ENCODE measurements at places on chromosomes 12 and 14. TPM values are rescaled to one million over a fixed set of nuclear protein-coding genes. Genes with fewer than 3 reads are reported as not detected.

DNA sequence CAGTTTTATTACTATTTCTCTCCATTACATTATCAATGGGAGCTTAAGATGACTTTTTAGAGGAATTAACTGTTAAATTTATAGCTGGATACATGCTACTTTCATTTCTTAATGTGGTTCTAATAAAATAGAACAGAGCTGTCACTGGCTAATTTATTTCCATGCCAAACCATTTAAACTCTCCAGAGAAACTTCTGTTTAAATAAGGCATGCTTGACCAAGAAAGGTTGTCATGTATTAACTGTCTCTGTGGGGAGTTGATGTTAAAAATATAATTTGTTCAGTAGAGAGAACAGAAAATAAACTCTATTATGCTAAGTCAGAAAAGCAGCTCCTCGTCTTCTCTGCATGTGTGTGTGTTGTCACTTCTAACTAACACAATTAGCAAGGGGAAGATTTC is 447.4 kb downstream of the SLC16A7 start:
- no peak for DNase-seq

DNA sequence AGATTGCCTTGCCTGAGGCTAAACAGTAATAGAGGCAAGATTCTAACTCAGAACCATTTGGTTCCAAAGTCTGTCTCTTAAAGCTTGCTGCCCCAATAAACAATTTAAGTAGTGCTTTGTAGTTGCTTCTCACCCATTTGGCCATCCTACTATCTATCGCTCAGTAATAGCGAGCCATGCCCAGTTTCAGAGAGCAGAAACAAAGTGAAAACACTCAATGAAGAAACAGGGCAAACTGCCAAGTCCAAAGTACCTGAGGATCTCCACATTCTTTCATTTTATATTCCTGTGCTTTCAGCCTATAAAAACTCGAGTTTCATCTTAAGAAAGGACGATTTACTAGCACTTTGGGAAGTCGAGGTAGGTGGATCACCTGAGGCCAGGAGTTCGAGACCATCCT is 103.3 kb upstream of the BBS10 start:
- no peak for DNase-seq

DNA sequence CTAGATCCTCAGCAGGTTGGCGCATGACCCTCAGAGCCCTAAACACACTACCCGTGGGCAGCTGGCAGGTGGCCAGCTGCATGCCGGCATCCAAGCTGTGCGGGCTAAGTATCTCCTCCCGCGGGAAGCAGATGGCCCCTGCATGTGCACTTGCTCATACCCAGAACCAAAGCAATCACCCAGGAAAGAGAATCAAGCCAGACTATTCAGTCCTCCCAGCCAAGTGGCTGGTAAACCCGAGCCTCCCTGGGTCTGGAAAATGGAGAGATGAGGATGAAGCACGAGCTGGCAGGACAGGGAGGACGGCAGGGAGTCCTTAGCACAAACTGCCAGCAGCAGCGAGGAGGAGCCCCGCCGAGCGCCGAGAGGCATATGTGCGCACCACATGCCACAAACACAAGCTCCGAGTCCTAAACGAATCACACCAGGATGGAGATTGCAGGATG is 139.7 kb downstream of the RIMBP2 start:
- no peak for DNase-seq

DNA sequence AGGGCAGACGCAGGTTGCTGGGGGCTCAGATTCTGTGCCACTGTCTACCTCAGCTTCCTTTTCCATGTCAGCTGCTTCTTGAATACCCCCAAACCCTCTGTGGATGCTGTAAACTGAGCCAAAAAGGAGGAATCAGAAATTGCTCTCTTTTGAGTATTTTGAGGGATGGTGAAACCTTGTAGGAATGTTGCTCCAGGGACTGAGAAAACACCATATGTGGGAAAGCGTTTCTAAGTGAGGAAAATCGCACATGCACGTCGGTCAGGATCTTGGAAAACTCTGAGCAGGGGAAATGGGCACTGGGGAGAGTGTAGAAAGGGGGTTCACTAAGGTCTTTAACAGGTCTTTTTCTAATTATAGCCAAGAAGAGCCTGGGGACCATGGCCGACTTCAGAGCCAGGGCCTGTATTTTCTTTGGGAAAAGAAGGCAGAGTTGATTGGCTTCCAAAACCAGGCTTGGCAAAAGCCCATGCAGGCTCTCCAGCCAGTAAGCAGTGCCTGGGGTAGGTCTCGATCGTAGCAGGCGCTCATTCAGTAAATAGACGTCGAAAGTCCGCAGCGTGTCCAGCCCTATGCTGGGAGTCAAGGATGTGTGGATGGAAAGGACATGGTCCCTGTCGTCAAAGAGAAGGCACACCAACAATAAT is 58.0 kb downstream of the NTF3 start:
- DNase-seq = no peak

DNA sequence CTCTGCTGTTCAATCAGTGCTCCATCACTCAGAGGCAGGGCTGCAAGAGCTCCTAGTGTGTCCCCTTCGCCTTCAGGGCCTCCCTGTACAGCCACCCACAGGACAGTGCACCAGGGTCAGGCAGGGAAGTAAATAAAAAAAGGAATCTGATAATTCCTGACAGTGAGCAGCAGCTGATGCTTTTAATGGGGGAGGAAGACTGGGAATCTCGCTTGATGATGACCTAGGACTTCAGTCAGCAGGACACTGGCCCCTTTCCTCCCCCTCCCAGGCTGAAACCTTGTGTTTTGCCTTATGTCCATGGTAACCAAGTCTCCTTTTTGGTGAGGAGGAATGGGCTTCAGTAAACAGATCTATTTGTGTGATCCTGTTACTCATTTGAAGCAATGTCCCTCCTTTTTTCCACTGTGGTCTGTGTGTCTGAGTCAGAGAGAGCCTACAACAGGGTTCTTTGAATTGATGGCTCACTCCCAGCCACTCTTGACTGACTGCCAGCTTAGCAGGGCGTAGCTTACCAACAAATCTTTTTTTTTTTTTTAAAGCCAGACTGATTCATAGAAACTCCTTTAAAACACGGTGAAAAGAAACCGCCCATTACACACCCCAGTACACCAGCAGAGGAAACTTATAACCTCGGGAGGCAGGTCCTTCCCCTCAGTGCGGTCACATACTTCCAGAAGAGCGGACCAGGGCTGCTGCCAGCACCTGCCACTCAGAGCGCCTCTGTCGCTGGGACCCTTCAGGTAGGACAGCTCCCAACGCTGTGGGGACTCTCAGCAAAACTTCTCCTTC is at the start of gene EMP1:
Gene EMP1 (plus strand): TSS at position 597 of the 792 bp plus-strand sequence. CDS start 14,785 bp downstream, outside the sequence.
- peak; percentile 94 for DNase-seq

DNA sequence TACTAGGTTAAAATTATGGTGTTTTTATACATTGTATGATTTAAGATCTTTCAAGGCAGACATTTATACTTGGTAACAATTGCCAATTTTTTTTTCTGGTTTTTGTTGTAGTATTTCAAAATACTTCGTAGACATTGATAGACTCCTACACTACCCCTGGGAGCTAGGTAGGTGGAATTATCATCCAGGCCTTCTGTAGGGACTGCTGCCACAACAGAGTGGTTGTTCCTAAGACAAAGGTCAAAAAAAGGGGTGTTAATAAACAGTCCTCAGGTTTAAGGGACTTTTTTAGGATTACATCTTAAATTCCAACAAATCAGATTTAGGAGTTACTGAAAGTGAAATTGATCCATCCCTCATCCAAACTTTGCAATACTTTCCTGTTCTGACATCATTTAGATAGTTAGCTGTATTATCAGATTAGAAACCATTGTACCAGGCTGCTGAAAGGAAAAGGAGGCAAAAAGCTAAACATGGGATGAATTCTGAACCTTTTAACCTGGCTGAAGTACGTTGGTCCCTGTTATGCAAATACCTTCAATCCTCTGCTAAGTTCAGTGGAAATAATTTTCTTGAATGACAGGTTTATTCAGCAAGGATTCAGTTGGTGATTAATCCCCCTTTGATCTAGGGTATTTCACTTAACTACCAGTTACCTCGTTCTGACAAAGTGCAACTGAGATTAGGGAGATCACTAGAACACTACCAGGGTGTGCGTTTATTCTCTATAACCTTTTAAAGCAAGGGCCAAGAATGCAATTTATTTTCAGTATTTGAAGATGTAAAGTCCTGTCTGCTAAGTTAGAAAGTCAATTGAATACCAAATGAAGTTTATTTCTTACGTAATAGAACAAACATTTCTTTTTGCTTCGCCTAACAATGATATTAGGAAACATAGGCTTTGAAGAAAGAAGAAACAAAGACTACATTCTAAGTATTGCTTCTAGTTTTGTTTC is 23.2 kb downstream of the AP5M1 start:
- DNase-seq = no peak

DNA sequence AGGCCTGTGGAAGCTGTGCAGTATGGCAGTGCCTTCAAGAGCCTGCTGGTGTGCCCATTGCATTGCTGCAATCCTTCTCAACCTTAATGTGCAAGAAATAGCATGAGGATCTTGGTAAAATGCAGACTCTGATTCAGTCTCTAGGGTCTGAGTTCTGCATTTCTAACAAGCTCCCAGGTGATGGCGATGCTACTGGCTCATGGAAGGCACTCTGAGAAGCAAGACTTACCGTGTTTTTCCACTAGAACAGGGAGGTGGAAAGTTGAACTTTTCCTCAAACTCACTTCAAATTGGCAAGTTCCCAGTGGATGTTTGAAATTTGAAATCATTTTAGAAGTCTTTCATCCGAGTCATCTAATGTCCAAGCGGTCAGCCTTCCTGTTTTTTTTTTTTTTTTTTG is 55.5 kb downstream of the MYRFL start:
- DNase-seq = no peak

GRCh38 chr12:127981875-127982274 is 285.1 kb upstream of the TMEM132C start:
- no peak for DNase-seq

- DNase-seq = no peak
These were observed 111.9 kb downstream of the CCDC60 start for GRCh38 chr12:119446459-119446858.

- no peak for DNase-seq
These were observed 918.7 kb downstream of the AACS start for GRCh38 chr12:125983784-125984500.

DNA sequence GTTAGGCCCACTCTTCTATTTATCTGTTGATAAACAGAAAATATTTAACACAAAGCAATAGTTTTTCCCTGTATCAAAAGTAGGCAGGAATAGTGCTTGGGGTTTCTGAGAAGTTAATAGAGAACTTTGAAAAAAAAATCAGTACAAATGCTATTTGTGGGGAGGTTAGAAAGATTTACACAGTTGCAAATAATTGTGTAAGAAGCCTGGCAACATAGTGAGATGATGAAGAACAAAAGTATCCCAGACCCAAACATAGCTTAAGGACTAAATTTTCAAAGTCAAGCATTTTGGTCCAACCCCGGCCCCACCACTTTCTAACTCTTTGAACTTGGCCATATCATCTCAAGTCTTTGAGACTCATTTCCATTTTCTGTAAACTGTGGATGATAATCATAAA is 687.5 kb upstream of the TMEM132C start:
- DNase-seq = no peak

DNA sequence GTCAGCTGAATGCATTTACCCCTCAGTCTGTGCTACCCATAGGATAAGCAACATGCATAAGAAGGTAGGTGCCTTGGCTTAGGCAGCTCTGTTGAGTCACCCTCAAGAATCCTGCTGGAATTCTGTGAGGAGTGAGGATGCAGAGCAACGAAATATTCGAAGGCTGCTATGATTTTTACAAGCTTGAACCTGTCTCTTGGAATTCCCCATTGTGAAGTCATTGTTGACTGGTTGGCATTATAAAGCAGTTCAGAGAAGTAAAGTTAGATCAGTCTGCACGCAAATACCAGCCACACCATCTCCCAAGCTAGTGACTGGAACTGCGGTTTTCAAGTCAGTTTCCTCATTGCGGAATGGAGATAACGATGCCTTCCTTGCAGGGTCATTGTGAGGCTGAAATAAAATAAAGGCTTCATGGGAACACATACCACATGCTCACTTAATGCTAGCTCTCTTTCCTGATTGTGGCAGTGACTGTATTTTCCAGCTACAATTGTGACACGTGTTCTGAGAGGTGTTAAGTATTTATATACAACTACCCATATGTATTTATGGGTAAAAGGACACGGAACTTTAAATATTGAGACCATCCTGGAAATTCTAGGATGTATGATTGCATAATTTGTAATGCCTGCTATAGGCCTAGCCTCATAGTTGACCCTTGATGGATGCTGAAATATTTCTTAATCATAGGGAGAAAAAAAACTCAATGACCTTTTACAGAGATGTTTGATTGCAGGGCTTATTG is 96.7 kb downstream of the ETV6 start:
- DNase-seq = no peak

GRCh38 chr14:55600784-55601561 is 21.0 kb downstream of the KTN1 start:
- no peak for DNase-seq

DNA sequence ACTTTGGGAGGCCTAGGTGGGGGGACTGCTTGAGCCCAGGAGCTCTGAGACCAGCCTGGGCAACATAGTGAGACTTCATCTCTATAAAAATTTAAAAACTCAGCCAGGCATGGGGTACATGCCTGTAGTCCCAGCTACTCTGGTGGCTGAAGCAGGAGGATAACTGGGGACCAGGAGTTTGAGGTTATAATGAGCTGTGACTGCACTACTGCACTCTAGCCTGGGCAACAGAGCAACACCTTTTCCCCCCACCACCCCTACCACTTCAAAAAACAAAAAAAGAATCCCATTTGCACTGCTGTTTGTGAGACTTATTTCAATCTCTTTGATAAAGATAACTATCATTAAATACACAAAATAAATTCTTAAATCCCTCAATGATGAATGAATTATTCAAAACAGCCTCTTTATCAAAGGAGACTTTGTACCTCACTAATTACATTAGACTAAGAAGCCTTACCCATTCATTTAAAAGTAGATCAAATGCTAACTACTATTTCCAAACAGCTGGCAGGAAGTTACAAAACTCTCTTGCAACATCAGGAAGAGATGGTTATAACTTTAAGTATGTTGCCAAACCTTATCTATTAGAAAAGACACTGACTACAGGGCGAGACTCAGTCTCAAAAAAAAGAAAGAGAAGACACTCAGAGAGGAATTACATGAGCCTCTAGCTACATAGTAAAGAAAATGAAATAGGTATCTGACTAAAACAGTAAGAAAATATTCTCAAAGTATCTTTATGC is 14.7 kb downstream of the BLTP3B start:
- DNase-seq = no peak

DNA sequence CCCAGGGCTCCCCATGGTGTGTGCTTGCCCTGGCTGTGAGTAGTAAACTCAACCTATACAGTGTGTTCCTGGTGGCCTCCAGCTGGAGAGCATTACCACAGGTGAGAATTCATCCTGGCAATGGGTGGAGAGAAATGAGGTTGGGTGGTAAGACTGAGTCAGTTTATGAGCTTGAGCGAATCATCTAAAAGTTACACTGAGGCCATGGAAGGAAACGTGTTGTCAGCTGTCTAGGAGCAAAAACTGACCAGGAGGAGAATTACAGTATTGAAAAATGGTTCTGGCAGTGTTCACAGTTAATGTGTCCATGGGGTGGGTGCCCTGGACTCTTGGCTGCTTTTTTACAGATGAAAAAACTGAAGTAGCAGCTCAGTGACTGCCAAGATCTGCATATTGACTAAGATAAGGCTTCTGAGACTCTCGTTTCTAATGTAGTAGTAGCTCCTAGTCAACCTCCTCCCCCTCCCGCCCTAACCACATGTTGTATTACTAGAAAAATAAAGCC is 202.0 kb upstream of the AMIGO2 start:
- no peak for DNase-seq

- no peak for DNase-seq
These were observed 6.8 kb downstream of the SIX6 start for GRCh38 chr14:60515511-60516289.

Gene GPRC5D
- 0.37 TPM for total RNA-seq

Gene FERMT2
- total RNA-seq = 138 TPM

Gene VRTN
- total RNA-seq = not detected

Gene CTSG
- total RNA-seq = 0.34 TPM

Gene ACOT4
- total RNA-seq = 0.36 TPM

Gene DTX3
- 75.2 TPM for total RNA-seq

Gene TOMM20L
- total RNA-seq = not detected
